ENCODE measurements at places on chromosomes 2 and 18.

DNA sequence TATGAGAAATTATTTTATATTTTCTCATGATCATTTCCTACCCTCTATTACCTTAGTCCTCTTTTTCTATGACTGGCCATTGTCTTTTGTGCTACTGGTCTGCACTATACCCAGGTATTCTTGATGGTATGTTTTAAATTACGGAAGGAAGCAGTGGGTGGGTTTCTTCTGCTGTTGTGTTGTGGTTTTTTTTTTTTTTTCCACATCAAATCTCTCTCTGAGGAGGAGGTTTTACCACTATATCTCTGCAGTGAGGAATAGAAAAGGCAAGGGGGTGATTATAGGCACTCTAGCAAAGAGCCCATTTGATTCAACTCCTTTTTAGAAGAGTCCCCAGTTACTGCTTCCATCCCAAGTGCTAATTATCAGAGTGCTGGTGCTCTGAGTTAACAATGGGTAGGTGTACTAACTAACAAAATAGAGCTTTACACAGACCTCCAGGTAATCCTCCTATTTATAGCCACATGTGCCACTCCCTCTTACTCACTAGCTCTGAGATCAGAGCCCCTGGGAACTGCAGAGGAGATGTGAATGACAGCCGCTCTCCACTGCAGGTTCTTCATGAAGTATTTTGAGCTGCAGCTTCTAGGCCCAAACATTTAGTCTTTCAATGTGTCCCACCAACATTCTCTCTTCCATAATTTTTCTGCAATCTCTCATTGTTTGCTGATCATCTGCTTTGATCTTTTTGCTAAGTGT lies 301.6 kb upstream of the GULP1 start:
- no peak overlapping the region for H3K27ac ChIP-seq
- no peak overlapping the region for H3K4me3 ChIP-seq
- no peak for DNase-seq
- H3K4me1 ChIP-seq = no peaks in the 10 kb centered on the region
- no peaks in the 10 kb centered on the region for H3K27me3 ChIP-seq

DNA sequence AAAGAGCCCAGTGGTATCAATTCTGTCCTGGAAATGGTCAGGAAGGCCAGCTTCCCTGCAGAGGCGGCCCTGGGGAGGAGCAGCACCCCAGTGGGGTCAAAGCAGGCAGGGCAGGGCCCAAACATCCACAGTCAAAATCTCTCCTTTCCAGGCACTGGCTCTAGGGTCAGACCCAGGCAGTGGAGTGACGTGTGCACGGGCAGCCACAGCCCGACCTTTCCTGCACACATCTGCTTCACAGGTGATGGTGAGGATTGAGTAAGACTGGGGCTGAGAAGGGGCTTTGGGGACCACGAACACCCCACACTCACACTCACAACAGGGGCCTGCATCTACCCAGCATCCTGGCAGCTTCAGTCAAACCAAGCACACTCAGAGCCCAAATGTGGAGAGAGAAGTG lies 97.8 kb upstream of the GLI2 start:
- no peaks in the 10 kb centered on the region for H3K4me1 ChIP-seq
- no peak overlapping the region for H3K4me3 ChIP-seq
- H3K36me3 ChIP-seq = no peaks in the 10 kb centered on the region
- no peak overlapping the region for H3K27ac ChIP-seq
- no peak for DNase-seq
- H3K27me3 ChIP-seq = no peaks in the 10 kb centered on the region

DNA sequence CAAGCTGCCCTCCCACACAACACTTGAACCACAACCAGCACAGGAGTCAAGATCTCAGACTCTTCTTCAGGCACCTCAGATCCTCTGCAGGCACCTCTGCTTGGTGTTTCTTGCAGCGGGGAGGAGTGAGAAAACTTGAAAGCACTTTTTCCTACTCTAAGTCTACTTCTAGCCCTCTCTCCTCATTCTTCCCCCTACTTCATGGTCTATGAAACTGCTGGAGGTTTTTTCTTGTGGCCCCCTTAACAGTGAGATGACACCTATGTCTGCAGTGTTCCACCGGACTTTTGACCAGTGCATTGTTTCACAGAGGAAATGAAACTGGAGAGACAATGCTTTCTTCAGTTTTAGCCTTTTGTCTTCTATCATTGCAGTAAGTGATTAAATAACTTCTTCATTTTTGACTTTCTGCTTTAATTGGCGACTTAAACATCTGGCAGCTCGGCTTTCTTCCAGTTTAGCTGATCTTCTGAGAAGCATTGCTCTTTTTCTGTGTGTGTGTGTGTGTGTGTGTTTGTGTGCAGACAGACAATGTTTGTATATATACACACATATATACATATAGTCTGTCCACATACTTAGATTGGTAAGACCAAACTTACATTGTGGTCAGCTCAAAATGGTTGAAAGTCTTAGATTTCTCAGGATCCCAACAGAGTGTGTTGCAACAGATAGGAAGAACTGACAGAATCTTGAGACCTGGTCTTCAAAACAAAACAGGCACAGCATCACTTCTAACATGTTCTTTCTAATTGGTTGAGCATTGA lies 1474.0 kb upstream of the TMEFF2 start:
- H3K4me3 ChIP-seq = no peak overlapping the region
- H3K4me1 ChIP-seq = no peaks in the 10 kb centered on the region
- DNase-seq = no peak

GRCh38 chr2:43383533-43383932 lies 157.1 kb upstream of the ZFP36L2 start:
- H3K4me1 ChIP-seq = peaks cover 4% of the 10 kb centered on the region
- no peak for DNase-seq
- no peaks in the 10 kb centered on the region for H3K27me3 ChIP-seq

GRCh38 chr2:47076586-47077441 lies 78.3 kb downstream of the STPG4 start:
- DNase-seq = peak; percentile 80
- no peak overlapping the region for H3K27ac ChIP-seq
- no peak overlapping the region for H3K4me3 ChIP-seq

DNA sequence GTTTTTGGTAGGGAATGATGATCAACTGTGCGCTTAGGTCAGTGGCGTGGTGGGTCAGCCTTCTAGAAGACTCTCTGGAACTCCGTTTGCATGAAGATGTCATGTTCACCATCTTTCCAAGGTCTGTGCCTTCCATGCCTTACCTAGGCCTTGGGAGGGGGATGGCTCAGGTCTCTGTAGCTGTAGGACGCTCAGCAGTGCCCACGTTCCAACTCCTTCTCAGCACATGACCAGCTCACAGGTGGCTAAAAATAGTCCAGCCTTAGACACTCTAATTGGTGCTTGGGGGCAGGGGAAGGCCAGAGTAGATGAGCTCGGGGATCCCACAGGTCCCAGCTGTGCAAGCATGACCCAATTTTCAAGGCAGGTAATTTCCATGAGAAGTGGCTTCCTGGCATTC lies 42.3 kb upstream of the TEX51 start:
- no peak overlapping the region for H3K4me3 ChIP-seq
- no peaks in the 10 kb centered on the region for H3K27me3 ChIP-seq
- no peak for DNase-seq
- no peak overlapping the region for H3K27ac ChIP-seq

DNA sequence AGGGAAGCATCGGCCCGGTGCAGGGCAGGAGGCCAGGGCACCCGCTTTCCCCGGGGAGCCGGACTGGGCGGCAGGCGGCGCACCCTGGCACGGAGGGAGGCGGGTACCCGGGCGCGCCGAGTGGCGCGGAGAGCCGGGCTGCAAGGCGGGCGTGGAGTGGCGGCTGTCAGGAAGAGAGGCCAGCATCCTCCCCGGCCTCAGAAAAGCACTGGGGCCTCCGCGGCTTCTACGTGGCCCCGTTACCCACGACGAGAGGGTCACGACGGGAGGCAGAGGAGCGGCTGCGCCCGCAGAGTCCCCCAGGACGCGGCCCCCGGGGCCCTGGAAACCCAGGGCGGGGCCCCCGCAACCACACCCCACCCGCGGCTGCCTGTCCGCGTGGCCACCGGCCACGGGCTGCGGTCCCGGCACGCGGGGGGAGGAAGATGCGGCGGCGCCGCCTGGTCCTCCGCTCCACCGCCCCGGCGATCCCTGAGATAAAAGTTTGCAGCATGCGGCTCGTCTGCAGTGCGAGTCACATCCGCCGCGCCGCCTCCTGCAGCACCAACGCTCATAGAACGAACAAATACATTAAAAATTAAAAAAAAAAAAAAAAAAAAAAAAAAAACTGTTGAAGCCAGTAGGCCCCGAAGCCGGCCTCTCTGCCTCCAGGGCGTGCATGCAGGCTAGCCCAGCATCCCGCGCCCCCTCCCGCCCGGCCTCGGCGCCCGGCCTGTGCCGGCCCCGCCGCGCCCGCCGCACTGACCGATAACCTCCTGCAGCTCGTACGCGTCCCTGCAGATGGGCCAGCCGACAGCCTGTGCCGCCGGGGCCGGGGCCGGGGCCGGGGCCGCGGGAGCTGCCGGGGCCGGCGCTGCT lies 683 bp downstream of the STK39 start:
- H3K27ac ChIP-seq = peak overlapping the region; percentile 96
- peak overlapping the region; percentile 72 for H3K4me3 ChIP-seq
- no peaks in the 10 kb centered on the region for H3K36me3 ChIP-seq
- peaks cover 12% of the 10 kb centered on the region for H3K4me1 ChIP-seq

GRCh38 chr18:44852818-44853217 lies 172.1 kb downstream of the SETBP1 start:
- H3K27ac ChIP-seq = no peak overlapping the region
- H3K36me3 ChIP-seq = no peaks in the 10 kb centered on the region
- peaks cover 44% of the 10 kb centered on the region for H3K4me1 ChIP-seq

GRCh38 chr2:160266037-160266551 lies 66.0 kb upstream of the ITGB6 start:
- DNase-seq = no peak
- H3K4me1 ChIP-seq = peaks cover 11% of the 10 kb centered on the region
- H3K36me3 ChIP-seq = no peaks in the 10 kb centered on the region

- peaks cover 8% of the 10 kb centered on the region for H3K4me1 ChIP-seq
- no peaks in the 10 kb centered on the region for H3K36me3 ChIP-seq
- peak overlapping the region; percentile 90 for H3K27ac ChIP-seq
- H3K27me3 ChIP-seq = no peaks in the 10 kb centered on the region
- H3K4me3 ChIP-seq = no peak overlapping the region
Measured at GRCh38 chr18:7871560-7872456, 304.7 kb downstream of the PTPRM start.

DNA sequence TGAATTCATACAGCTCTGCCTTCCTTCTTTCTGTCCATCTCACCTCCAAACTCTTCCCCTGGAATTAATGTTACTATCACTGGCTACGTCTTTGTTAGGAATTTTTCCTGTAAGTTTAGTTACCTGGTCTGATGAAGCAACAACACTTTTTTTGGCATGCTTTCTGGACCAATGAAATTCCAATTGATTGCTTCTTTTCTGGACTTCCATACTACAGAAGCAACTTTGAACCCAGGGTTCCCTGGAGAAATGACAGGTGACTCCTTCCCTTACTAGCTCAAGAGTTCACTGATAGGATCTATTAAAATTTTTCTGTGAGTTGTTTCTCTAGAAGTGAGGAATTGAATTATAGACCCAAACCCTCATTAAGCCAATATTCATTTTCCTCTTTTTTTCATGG lies 41.4 kb upstream of the STPG4 start:
- H3K36me3 ChIP-seq = no peaks in the 10 kb centered on the region
- peaks cover 19% of the 10 kb centered on the region for H3K4me1 ChIP-seq
- H3K27me3 ChIP-seq = no peaks in the 10 kb centered on the region
- no peak overlapping the region for H3K4me3 ChIP-seq

GRCh38 chr2:84832772-84833461 lies 48.0 kb downstream of the TRABD2A start:
- H3K4me3 ChIP-seq = no peak overlapping the region
- no peaks in the 10 kb centered on the region for H3K27me3 ChIP-seq
- no peaks in the 10 kb centered on the region for H3K36me3 ChIP-seq
- H3K4me1 ChIP-seq = no peaks in the 10 kb centered on the region
- no peak overlapping the region for H3K27ac ChIP-seq

DNA sequence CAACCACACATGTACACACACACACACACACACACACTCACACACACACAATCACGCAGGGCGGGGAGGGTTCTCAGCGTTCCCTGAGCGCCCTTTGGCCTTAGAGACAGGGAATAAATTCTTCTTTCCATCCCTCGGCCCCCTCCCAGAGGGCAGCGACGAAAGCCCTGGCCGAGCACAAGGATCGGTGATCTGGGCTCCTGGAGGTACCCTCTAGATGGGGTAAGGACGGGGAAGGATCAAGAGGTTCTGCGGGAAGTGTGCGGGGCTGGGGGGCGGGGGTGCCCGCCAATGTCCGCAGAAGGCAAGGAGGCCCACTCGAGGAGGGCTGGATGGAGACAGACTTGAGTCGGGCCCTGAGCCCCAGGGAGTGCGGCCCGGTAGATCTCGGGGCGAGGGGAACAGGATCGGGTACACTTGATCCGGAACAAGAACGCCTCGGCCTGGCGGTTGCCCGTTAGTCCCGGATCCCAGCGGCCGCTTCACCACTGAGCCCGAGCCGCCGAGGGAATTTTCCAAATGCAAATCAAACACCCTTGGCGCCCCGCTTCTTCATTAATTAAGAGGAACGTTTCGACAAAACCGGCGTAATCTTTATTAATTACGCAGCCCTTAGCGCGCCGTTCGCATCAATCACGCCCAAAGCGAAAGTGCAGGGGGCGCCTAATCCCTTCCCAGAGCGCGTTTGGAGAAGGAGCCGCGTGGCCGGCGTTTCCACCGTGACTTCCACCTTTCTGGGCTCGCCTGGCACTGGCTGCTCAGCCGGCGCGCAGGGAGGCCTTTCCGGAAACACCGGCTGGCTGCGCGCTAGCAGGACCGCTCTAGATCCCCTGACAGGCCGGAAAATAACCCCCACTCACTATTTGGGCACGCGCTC lies 7.0 kb upstream of the PAX3 start:
- peak; percentile 46 for DNase-seq
- no peak overlapping the region for H3K27ac ChIP-seq
- H3K27me3 ChIP-seq = peaks cover 31% of the 10 kb centered on the region
- H3K4me1 ChIP-seq = peaks cover 16% of the 10 kb centered on the region
- no peaks in the 10 kb centered on the region for H3K36me3 ChIP-seq

GRCh38 chr2:219452361-219453317 lies 18.0 kb downstream of the SPEG start:
- H3K36me3 ChIP-seq = no peaks in the 10 kb centered on the region
- H3K4me3 ChIP-seq = no peak overlapping the region
- DNase-seq = no peak
- peaks cover 19% of the 10 kb centered on the region for H3K27me3 ChIP-seq
- H3K4me1 ChIP-seq = peaks cover 5% of the 10 kb centered on the region

DNA sequence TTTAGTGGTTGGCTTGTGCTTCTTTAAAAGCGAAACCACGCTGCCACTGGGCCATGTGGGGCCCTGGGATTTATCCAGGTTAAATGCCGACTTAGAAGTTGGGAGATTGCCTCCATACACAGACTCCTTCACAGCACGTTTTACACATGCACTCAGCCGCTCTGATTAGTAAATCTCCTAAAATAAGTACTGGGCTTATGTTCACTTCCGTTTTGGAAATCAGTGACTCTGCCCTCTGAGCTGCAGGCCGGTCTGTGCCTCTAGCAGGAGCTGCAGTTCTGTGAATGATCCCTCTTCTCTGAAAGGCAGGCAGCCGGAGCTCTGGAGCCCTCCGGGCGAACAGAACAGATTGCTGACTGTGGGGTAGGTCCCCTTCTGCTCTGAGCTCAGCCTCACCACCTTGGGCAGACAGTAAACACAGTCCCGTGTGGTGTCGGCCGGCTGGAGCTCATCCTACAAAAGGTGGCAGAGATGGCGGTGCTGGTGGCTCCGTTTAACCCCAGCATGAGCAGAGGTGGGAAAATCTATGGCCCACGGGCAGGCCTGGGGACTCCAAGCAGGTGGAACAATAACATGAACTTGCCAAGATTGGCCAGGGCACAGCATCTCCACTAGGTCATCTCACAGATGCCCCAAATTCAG lies 9.8 kb upstream of the RAB17 start:
- no peak overlapping the region for H3K4me3 ChIP-seq
- H3K4me1 ChIP-seq = peaks cover 5% of the 10 kb centered on the region
- H3K36me3 ChIP-seq = no peaks in the 10 kb centered on the region

GRCh38 chr2:70725505-70725904 lies 42.5 kb downstream of the ADD2 start:
- DNase-seq = no peak
- H3K4me1 ChIP-seq = no peaks in the 10 kb centered on the region
- no peaks in the 10 kb centered on the region for H3K36me3 ChIP-seq
- no peak overlapping the region for H3K27ac ChIP-seq

Measured in lung (tissue), 17 donors.